ENCODE measurements at places on chromosomes 7 and 10.

GRCh38 chr7:116570306-116570705 lies 45.5 kb downstream of the CAV1 start:
- DNase-seq: peak; percentile 69

DNA sequence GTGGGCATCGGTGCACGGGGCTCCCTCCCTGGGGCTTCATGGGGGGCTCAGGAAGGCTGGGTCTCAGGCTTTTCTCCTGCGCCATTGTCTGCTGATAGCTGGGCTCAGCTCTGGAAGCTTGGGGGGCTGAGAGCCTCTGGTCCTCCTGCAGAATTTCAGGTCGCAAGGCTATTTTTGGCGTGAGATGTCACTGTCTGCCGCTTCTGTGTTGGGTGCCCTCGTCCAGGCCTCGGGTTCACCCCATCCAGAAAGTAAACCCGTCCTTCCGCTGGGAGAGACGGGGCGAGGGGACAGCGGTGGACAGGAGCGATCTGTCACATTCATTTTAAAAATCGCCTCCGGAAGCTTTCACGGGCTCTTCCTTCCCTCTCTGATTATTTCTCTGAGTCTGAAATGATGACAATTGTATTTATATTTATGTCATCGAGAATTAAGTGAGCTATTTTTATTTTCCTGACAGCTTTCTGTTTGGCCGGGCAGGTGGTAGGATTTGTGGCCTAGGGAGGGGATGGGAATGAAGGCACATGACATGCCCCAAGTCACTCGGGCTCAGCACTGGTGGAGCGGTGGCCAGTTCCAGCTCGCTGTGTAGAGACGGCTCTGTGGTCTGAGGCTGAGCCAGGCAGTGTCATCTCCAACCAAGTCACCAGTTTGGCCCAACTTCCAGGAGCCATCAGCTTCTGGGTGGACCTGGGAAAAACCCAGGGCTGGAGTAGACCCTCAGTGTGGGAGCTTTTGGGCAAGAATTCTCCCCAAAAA lies 40.7 kb upstream of the AP5Z1 start:
- DNase-seq: no peak

- DNase-seq: no peak
These were observed 245.3 kb downstream of the NSUN6 start for GRCh38 chr10:18406136-18406535.

- no peak for DNase-seq
These were observed 13.0 kb downstream of the DOCK1 start for GRCh38 chr10:126917975-126918908.

DNA sequence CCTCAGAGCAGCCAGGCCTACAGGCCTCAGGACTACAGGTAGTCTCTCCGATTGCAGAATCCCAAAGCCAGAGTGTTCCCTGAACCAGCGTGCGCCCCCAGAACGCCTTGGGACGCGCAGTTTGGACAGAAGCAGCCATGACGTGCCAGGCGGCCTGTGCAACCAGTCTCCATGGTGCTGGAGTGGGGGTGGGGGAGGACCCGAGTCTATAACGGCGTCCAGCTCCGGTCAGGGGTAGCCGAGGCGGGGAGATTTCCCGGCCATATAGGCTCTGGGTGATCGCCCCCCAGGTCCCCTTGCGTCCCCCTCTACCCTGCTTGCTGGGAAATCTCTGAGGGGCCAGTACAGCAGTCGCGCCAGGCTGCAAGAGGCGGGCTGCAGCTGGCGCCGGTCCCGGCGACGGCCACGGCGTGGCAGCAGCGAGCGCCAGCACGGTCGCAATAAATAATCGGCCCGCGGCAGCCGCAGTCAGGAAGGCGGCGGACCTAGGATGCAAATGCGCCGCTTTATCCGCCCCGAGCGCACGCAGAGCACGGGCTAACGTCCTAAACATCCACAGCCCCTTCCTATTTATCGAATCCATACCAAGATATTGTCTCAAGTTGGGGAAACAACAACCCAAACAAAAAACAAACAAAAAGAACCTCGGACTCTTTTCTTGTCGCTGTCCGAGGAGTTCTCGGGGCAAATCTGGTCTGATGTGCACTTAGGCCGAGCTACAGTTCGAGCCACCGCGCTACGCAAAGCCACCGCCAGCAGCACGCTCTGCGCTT lies 1.6 kb downstream of the HOXA3 start:
- peak; percentile 77 for DNase-seq

DNA sequence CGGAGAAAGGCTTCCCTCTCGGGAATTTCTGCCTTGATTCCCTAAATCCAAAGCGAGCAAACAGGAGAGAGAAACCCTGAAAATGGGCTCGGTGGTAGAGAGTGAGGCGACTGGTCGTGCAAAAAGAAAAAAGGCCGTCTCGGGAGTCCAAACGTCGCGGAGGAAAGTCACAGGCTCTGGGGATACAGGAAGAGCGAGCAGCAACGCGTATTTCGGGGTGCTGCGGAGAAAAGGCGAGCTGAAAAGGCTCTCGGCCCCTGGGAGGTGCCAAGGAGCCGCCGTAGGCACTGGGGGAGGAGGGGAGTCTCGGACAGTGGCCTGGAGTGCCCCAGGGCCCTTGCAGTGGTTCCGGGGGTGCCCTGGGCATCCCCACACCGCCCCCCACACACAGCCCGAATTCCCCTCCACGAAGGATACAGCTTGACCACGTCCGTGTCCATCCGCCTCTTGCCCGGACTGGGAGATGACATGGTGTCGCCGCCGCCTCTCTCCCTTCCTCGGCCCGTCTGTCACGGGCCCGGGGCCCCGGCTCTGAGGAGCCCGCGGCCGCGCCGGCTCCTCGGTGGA lies 591 bp downstream of the UBE2H start:
- DNase-seq: peak; percentile 58

DNA sequence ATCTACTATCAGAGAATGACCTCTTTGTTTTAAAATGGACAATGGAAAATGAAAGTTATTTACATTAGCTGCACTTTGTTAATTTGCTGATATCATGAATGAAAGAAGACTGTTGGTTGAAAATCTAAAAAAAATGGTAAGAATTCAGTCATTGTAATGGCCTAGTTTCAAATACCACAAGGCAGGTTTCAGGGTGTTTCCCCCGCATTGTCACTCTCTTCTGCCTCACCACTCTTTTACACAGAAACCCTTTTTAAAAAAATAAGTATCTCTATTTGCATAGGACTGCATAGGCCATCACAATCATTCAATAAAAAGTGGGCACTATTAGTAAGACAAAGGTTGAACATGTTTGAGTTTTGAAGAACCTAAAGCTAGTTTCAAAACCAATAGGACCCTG lies 737.1 kb downstream of the INHBA start:
- no peak for DNase-seq

- DNase-seq: no peak
These were observed 74.4 kb upstream of the LSM8 start for GRCh38 chr7:118109607-118110006.

DNA sequence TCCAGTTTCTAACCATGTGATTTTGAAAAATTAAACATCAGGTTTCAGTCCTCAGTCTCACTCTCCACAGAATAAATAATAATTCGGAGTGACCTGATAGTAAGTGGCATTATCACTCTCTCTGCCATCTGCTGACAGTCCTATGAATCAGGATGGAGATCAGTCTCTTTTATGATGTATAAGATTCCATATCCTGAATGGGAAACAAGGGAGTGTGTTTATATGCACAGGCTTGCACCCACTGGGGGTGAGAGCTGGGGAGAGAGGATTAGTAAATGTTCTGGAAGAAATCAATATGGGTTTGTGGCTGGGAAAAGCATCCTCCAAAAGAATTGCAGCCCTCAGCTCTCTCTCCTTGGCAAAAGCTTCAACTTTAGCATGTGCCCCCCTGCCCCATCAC lies 45.3 kb downstream of the DGKI start:
- no peak for DNase-seq

DNA sequence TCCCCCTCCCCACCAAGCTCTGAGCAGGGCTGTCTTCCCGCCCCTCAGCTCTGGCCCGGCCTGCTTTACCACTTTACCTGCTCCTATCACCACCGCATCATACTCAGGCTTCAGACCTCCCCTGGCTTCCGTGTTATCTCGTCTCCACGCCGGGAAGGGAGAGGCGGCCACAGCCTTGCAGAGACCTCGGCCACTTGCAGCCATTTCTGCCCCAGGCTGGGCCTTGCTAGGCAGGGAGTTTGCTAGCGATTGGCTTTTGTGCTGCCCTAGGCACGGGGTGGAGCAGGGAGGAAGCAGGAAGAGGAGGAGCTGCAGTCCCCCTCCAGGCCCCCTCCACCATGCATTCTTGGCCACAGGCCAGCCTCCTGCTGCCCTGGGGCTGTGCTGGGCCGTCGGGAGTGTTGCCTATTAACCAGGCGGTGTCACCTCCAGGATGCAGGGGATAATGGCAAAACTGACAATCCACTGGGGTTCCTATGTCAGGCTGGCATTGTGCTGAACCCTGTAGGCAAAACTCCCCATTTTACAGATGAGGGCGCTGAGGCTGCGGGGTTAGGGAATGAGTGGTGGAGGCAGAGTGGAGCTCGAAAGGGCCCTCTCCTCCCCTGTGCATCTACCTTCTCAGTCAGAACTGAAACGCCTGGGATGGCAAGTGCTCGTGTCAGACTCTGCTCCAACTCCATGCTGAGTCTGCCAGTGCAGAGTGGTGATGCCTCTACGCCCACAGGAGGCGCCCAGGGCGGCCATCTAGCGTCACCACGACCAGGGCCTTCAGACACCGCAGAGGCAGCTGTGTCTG lies at the start of gene PYROXD2:
PYROXD2 (minus strand) TSS at position 251 of the 799 bp plus-strand sequence; CDS start at position 204, 47 bp downstream.
- peak; percentile 87 for DNase-seq

DNA sequence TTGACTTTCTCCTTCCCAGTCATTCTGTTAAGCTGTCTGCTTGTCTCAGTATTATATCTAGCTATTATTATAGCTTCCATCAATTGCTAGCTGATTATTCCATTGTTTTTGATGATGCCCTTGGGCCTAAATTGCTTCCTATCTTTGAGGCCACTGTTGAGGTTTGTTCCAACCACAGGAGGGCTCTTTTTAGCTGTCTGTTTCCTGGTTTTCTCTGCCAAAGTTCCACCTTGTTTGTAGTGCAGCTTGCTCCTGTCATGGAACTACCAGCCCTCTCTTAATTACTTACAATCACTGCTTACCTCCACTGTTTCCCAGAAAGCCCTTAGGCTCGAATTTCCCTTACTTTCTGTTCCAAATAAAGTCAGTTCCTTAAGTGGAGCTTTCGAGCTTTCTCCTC lies 118.7 kb upstream of the SEC61G start:
- peak; percentile 54 for DNase-seq

- peak; percentile 2 for DNase-seq
These were observed 394.5 kb downstream of the TYW1 start for GRCh38 chr7:67391168-67391567.

GRCh38 chr7:23618241-23618640 lies 21.1 kb downstream of the CCDC126 start:
- peak; percentile 52 for DNase-seq

GRCh38 chr10:114313139-114313538 lies 74.1 kb downstream of the VWA2 start:
- no peak for DNase-seq

GRCh38 chr10:35570397-35570796 lies 34.7 kb upstream of the GJD4 start:
- DNase-seq: no peak

GRCh38 chr7:11341285-11341944 lies 367.7 kb downstream of the PHF14 start:
- peak; percentile 13 for DNase-seq

GRCh38 chr7:78993341-78993740 lies 460.1 kb downstream of the MAGI2 start:
- no peak for DNase-seq

GRCh38 chr10:77494327-77494726 lies 143.3 kb downstream of the KCNMA1 start:
- DNase-seq: peak; percentile 55

DNA sequence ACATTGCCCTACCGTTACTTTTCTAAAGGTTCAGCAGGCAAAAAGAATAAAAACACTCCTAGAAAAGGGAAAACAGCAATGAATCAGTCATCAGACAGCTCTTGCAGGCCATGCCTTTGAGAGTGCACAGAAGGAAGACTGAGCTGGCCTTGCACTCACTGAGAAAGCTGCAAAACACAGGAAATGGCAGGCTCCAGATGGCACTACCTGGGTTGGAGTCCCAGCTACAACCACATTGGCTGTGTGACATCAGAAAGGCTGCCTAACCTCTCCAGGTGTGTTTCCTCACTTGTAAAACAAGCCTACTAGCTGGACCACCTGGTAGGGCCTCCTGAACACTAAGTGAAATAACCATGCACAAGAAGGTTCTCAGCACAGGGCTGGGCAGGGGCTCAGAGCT lies 113.7 kb downstream of the SFMBT2 start:
- DNase-seq: no peak

GRCh38 chr10:61332581-61332980 lies 120.6 kb downstream of the TMEM26 start:
- no peak for DNase-seq

DNA sequence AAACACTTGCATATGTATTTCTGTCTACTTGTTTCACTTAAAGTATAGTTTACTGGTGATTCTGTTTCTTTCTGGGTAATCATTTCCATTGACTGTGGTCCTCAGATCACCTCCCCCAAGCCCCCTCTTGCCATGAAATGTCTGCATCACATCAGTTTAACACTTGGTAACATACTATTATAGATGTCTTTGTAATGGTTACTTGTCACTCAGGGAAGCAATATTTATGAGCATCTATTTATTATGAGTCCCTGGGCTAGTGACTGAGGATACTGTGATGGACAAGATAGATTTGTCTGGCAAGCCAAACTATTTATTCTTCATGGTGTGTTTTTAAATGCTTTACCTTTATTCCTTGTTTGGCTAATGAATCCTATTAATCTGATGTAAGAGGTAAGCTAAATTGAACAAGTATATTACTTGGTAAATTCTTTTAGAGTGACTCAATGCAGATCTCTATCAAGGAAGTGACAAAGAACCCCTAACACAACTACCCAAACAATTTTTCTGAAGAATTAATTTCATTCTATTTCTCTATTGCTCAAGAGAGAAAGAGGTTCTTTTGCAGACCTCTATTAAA lies 270.9 kb downstream of the RELN start:
- no peak for DNase-seq

DNA sequence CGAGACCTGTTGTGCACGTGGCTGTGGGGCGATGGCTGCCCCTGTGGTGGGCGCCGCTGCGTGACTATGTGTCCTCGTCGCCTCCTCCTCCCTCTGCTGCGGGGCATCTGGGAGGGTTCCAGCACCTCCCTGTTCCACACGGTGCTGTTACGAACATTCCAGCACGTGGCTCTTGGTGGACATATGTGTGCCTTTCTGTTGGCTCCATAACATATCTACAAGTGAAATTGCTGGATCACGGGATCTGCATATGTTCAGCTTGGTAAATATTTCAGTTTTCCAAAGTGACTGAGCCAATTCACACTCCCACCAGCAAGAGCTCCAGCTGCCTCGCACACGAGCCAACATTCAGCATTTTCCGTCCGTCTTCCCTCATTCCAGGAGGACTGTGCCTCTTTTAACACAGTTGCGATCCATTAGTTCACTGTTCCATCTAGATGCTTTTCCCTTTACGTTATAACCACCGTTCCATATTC lies 25.1 kb downstream of the SNX8 start:
- no peak for DNase-seq

- no peak for DNase-seq
These were observed 42.2 kb upstream of the FZD9 start for GRCh38 chr7:73391396-73391795.
